HS-27A (cell line): ENCODE measurements at places on chromosomes 1 and 21.

DNA sequence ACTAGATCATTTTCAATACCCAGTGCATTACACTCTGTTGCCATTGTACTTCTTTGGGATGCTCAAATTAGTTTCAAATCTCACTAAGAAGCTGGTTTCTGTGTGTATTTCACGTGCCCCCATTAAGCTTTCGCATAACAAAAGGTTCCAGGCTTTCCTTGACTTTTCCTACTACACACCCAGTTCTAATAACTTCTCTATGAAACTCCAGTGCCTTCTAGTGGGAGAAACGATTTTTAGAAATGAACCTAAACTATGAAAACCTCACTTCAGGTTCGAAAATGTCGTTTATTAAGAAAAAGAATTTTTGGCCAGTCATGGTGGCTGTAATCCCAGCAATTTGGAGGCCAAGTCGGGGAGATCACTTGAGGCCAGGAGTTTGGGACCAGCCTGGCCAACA, 2.8 kb downstream of the CFHR4 start:
- DNase-seq: no peak

DNA sequence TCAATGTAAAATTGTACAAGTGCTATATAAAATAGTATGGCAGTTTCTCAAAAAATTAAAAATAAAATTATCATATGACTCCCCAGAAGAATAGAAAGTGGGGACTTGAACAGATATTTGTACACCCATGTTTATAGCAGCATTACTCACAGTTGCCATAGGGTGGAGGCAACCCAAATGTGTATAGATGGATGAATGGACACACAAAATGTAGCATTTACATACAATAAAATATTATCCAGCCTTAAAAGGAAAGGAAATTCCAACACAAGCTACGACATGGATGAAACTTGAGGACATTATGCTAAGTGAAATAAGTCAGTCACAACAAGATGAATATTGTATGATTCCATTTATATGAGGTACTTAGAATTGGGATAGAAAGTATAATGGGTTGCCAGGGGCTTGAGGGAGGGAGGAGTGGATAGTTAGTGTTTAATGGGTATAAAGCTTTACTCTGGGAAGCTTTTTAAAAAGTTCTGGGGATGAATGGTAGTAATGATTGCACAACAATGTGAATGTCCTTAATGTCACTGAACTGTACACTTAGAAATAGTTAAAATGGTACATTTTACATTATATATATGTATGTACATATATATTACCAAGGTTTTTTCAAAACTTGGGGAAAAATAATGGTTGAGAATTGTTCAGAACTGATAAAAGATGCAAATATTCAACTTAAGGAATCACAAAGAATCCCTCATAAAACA, 53.0 kb upstream of the ADORA3 start:
- no peak for DNase-seq

DNA sequence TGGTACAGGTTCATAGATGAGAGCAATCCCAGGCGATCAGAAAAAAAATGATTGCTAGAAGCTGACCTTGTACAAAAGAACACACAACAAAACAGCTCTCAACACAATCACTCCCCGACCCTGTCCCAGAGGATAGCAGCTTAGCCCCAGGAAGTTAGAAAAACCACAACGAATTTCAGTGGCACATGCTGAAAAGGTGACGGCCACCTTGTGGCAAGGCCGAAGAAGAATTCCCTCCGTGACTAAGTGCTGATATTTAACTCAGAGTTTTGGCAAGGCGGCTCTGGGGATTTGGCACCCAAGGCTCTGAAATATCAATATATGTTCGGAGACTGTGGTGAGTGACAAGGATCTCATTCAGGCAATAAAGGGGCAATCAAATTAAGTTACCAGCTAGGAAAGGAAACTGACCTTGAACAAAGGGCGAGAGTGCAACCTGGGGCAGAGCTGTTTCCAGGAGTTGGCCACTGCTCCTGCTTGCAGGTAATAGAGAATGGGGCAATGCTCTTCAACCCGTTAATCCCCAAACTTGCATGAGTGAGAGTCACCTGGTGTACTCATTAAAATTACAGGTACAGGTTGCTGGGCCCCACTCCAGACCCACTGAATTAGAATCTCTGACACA, 96.2 kb downstream of the BEND5 start:
- DNase-seq: no peak

- no peak for DNase-seq
These were observed 20.2 kb downstream of the COL18A1 start for GRCh38 chr21:45424854-45425795.

GRCh38 chr1:60345621-60346020, 272.1 kb upstream of the C1orf87 start:
- DNase-seq: no peak

DNA sequence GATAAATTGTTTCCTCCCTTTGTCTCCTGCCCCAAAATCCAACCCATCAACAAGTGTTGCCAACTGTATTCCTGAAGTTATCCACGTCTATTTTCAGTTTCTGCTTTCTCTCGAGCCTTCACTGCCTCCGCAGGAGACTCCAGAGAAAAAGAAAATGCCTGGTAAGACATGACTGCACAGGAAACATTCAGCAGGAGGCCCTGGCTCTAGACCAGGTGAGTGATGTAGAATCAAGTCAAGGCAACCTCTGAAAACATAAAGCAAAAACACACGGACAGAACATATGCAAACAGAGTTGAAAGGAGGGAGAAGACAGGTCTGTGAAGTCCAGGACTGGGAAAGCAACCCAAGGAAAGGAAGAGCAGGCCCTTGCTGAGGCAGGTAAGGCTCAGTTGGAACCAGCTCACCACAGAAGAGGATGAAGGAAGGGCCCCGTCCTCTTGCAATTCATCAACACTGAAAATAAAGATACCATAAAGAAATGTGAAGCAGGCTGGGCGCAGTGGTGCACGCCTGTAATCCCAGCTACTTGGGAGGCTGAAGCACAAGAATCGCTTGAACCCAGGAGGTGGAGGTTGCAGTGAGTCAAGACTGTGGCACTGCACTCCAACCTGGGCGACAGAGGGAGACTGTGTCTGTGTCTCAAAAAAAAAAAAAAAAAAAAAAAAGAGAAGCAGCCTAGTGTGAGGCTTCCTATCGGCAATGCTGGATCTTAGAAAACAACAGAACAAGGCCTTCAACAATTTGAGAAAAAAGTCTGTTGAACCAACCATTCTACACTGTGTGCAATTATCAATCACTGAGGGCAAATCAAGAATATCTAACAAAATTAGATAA, 8.8 kb downstream of the NOL9 start:
- DNase-seq: no peak

DNA sequence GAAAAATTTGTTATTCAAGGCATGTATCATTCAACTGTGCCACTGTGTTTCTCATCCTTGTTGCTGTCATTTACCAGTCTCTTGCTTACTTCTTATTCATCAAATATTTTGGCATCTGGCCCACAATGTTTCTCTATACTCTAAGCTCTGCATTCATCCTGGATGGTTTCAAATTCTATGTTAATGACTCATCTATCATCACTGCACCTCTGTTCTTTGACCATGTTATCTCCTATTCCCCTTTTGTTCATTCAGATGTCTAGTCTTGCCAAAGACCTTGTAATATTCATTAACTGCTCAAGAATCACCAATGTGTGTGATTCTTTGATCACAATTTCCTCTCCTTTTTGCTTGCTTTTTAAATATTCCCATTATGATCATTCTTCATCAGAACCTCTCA, 54.6 kb upstream of the PRKACB start:
- DNase-seq: peak; percentile 77

GRCh38 chr1:116915086-116915661, 5.5 kb downstream of the PTGFRN start:
- no peak for DNase-seq

- DNase-seq: no peak
These were observed 17.5 kb upstream of the CLDN8 start for GRCh38 chr21:30233228-30234020.

GRCh38 chr1:213606252-213606820, 381.4 kb upstream of the PROX1 start:
- no peak for DNase-seq

GRCh38 chr1:228204958-228205357, 2.9 kb upstream of the OBSCN start:
- no peak for DNase-seq

GRCh38 chr1:89081005-89081404, 16.0 kb upstream of the GBP1 start:
- DNase-seq: no peak

DNA sequence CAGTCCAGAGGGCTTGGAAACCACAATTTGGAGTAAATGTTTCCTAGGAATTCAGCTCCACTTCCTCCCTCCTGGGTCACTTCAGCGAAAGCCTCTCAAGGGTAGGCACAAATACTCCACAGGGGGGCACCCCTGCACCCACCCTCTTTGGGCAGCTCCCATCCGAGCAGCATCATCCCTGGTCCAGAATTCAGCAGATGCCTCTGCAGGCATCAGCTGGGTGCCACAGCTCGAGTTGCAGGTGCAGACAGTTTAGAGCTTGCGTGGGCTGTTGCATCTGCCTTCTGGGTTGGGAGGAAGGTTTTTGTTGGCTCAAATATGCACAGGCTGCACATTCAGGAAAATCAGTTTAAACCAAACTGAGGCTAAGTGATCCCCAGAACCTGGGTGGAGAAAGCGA, 25.0 kb downstream of the KANK4 start:
- DNase-seq: no peak

GRCh38 chr1:15836772-15837669, 10.5 kb upstream of the SPEN start:
- no peak for DNase-seq

DNA sequence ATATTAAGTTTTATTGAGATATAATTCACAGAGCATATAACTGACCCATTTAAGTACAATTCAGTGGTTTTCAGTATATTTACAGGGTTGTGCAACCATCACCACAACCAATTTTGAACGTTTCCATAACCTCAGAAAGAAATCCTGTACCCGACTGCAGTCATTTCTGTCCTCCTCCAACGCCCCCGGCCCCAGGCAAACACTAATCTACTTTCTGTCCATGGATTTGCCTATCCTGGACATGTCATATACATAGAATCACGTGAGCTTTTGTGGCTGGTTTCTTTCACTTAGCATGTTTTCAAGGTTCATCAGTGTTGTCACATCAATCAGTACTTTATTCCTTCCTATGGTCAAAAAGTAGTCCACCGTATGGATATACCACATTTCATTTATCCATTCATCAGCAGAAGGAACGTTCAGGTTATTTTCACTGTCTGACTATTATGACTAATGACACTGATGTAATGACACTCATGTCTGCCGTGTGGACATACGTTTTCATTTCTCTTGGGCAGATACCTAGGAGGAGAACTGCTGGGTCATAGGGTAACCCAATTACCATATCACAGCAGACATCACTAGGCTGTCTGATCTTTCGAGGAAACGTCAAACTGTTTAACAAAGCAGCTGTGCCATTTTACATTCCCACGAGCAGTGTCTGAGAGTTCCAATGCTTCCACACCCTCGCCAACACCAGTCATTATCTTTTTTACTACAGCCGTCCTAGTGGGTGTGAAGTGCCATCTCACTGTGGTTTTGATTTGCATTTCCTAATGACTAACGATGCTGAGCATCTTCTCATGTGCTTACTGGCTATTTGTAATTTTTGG, 30.8 kb downstream of the MRPL37 start:
- no peak for DNase-seq

DNA sequence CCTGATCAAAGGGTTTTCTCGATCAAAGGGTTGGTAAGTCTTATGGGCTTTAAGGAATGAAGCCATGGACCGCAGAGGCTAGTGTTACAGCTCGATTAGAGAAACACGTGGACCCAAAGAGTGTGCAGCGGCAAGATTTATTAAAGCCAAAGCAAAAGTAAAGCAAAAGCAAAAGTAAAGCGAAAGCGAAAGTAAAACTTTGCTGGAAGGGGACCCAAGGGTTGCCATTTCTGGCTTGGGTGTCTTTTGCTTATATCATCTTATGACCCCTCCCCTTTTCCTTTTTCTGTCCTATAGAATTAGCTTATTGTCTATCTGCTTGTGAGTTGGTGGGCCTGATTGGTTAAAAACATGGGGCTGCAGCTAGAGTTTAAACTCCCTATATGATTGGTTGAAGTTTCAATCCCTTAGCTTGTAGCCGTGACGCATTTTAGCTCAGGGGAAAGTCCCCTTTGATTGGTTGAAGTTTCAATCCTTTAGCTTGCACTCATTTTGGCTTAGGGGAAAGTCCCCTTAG, 957.0 kb downstream of the AMY1C start:
- DNase-seq: no peak

GRCh38 chr1:230104395-230105244, 37.6 kb downstream of the GALNT2 start:
- peak; percentile 99 for DNase-seq

GRCh38 chr1:196317535-196318522, 290.4 kb downstream of the KCNT2 start:
- no peak for DNase-seq

- DNase-seq: no peak
These were observed 257.9 kb upstream of the AJAP1 start for GRCh38 chr1:4396551-4396950.

DNA sequence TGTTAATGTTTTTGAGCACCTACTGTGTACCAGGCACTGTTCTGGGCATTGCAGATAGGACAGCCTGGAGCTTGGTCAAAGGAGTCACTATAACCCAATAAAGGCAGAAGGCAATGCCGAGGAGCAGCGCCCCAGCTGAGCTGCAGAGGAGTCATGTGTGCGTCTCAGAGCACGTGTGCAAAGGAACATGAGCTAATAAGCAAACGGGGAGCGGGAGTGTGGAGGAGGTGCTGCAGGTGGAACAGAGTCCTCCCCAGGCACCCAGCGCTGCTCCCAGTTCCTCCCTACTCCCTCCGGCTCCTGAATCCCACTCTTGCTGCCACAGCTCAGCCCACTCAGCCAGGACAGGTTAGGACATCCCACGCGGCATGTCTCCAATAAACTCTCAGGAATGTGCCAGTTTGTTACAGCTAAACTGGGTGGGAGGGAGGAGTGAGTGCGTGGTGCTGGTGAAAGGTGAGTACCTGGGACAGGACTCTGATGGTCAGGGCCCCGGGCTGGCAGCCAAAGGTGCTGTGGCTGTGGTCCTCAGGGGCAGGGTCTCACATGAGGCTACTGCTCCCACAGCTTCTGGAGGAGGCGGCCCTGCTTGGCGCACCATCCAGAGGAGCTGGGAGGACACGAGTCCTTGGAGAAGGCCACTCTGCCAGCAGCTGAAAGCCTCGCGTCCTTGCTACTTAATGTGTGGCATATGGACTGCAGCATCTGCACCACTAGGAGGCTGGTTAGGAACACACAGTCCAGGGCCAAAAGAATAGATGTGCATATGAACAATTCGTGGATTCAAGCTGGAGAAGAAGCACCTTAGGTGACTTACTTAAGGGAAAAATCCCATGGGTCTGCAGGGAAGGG, 52.3 kb downstream of the GRIK3 start:
- no peak for DNase-seq

DNA sequence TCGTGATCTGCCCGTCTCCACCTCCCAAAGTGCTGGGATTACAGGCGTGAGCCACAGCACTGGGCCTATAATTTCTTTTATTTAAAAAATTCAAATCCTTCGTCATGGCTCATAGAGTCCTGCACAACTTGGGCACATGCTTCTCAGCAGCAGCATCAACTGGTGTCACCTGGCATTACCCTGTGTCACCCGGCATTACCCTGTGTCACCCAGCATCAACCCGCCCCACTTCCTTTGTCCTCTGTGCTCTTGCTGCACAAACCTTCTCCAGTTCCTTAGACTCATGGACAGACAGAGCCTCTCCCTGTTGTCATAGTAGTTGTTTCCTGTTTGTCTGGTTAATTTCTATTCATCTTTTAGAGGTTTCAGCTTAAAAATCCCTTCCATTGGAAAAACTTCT, 121.2 kb upstream of the SERBP1 start:
- DNase-seq: no peak
